Frontal cortex (tissue), 4 donors: ENCODE measurements at places on chromosomes 5 and 9.

- DNase-seq = no peak
Observed at GRCh38 chr5:158011422-158011821, 152.5 kb upstream of the CLINT1 start.

DNA sequence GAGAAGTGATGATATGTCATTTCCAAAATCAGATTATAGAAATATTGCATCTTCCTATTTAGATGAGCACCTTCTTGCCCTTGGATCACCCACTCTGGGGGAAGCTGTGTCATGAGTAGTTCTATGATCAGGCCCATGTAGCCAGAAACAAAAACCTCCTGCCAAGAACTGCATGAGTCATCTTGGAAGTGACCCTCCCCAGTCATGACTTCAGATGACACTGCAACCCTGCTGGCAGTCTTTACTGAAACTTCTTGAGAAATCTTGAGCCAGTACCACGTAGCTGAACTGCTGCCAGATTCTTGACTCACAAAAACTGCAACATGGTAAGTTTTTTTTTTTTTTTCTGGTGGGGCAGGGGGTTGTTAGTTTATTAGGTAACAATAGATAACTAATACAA lies 439.6 kb upstream of the PTGER4 start:
- no peak for DNase-seq

DNA sequence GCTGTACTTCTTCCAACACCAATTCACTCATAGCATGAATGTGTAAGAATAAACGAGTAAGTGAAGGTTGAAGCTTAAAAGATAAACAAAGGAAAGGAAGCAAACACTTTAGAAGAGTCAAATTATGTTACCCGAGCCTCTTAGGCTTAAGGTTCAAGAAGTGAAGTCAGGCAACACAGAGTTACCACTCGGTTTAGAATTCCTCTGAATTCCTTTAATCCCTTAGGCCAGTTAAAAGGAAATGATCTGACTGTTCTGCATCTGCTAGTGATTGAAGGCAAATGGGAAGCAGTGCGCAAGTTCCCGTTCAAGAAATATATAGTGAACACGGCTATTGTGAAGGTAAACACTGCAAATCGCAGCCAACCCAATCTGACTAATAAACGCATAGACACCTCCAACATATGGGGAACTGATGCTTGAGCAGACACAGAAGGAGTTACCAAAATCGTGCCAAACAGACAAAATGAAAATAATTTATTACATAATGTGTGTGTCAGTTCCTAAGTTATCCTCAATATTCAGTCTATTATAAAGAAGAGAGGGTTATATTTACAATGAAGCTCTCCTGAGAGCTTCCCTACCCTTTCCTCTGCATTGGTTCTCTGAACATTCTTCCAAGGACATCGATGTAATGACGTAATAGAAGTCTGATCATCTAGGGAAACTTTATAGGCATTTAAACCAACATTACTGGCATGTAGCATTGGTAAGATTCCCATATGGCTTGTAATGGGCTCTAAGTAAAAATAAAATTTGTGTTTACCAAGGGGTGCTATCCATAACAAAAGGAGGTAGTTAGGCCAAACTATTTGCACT lies 837.1 kb upstream of the ZNF608 start:
- DNase-seq = no peak

- DNase-seq = no peak
Observed at GRCh38 chr5:106121972-106122605, 1548.6 kb downstream of the EFNA5 start.

DNA sequence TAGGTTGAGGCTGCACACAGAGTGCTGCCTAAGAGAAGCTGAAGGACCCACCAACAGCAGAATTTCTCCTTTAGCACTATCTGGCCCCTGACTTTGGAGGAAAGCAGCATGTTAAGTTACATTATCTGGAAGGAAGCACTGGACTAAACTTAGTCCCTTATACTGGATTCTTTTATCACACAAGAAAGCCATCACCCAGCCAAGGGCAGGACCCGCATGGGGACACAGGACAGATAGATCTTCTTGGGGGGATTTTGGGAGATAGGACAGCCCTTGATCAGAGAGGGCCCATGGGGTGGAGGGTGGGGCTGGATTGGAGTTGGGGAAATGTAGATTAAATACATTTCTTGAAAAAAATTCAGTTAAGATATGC lies 14.4 kb downstream of the ANKRD33B start:
- no peak for DNase-seq

GRCh38 chr5:131634238-131634637 lies 791 bp downstream of the RAPGEF6 start:
- DNase-seq = no peak

DNA sequence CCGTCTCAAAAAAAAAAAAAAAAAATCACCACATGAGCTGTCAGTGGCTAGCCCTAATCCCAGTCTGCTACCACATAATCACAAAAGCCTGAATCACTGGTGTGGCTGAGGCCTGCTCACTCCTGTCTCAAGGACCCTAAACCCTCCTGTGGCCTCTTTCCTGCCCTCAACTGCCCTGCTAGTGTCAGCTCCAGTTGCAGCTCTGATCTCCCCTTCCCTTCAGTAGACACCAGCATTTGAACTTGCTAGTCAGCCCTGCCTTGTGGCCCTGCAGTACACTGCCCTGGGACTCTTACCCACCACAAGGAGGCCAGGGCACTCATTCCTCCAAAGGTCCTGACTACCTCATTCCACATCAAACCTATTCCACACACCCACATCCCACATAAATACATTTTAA lies 9.5 kb upstream of the P4HA2 start:
- no peak for DNase-seq
